Naive B cell (primary cell): ENCODE measurements at places on chromosomes 12 and 14. TPM values are rescaled to one million over a fixed set of nuclear protein-coding genes. Genes with fewer than 3 reads are reported as not detected.

SPSB2 gene
- polyA plus RNA-seq: 15.5 TPM

GRCh38 chr12:15801770-15802744, 12.9 kb upstream of the EPS8 start:
- H3K27me3 ChIP-seq: peaks cover 28% of the 10 kb centered on the region
- H3K36me3 ChIP-seq: no peaks in the 10 kb centered on the region
- no peak for DNase-seq
- no peaks in the 10 kb centered on the region for H3K4me1 ChIP-seq

GRCh38 chr14:75088153-75088552, 18.7 kb downstream of the ZC2HC1C start:
- H3K36me3 ChIP-seq: peaks cover 12% of the 10 kb centered on the region
- no peak overlapping the region for H3K27ac ChIP-seq
- DNase-seq: no peak
- no peak overlapping the region for H3K4me3 ChIP-seq

GRCh38 chr12:48045965-48046518, 41.8 kb upstream of the COL2A1 start:
- no peak overlapping the region for H3K4me3 ChIP-seq
- H3K36me3 ChIP-seq: peaks cover 32% of the 10 kb centered on the region
- H3K27me3 ChIP-seq: no peaks in the 10 kb centered on the region
